ENCODE measurements at places on chromosomes 4 and X.

GRCh38 chrX:71098302-71098701 lies 2.7 kb downstream of the FOXO4 start:
- DNase-seq, result peak; percentile 57

DNA sequence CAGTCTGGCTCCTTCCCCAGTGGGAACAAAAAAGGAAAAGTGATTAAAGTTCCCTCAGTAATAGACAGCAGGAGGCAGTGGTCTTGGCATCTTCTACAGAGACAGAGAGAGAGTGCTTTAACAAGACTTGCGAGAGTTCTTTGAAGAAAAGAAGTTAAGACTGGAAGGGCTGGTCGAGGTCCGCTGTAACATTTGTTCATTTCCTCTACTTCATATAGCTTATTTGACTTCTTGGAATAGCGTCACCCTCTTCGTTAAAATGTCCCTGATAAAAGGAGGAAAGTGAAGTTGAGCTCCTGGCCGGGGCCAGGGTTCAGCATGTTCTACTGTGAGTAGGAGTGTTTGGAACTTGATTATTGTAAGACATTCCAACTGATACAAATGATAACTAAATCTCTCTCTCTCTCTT lies 179.8 kb downstream of the SLIT2 start:
- DNase-seq, result no peak

DNA sequence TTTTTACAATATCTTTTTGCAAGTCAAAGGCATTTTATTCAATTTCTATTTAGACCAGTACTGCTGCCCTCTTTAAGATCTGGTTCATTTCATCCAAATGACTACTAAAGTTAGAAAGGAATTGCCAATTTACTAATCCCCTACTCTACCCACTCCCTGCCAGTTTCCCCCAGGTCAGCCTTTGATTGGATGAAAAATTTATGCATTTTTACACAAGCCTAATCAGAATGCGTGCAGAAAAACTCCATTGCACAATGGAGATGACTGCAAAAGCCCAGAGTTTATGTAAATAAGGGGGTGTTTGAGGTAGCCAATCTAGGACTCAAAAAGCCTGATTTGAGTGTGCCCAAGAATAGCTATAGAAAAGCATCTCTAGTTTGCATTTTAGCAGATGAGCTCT lies 310.6 kb downstream of the PABPC4L start:
- no peak for DNase-seq

DNA sequence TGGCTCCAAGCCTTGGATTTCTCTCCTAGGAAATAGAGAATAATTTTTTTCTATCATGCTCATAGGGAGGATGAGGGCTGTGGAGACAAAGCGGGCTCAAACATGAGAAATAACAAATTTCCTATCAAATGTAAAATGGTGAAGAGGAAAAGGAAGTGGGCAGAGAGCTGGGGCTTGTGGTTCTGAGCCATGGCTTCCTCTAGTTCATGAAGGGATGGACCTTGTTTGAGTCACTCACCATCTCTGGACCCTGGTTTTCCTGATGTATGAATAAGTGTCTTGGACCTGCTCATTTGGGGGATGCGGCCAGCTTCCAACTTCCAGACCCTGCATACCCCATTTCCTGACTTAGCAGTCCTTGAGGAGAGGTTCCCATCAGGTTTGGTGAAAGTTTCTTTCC lies 63.0 kb downstream of the MSX1 start:
- DNase-seq, result no peak

- DNase-seq, result peak; percentile 6
Observed at GRCh38 chrX:149286940-149287349, 218.2 kb downstream of the IDS start.

DNA sequence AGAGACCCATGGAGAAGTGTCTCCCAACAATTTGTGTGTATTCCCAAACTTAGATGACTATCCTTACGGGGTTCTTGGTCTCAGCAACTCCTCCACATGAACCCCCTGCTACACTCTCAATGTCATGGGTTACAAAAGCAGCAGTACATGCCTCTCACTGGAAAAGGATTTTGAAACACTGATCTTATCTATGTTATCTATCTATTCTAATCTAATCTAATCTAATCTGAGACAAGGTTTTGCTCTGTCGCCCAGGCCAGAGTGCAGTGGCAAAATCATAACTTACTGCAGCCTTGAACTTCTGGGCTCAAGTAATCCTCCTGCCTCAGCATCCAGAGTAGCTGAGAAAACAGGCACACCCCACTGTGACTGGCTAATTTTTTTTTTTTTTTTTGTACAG lies 19.3 kb downstream of the TSPAN5 start:
- no peak for DNase-seq

- DNase-seq, result no peak
Observed at GRCh38 chr4:46648088-46648744, 258.3 kb upstream of the GABRA2 start.

GRCh38 chrX:112820364-112821268 lies 20.0 kb downstream of the AMOT start:
- DNase-seq, result no peak

DNA sequence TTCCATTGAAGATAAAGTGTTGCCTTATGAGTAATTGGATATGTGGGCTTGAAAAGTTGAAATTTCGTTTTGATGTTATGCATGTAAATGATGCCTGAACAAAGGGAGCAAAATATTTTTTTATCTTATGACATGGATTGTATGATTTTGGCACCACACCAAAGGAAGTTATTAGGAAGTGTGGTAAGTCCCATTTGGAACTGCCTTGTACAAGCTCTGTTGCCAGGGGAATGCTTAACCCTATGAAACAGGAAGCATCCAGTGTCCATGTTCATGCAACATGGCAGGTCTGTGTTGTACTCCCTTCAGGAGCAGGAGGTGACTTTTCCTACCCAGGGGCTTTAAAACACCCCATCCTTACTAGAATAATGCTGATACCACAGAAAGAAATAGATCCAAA lies 13.2 kb downstream of the SMPX start:
- DNase-seq, result no peak

GRCh38 chr4:4477391-4477790 lies 64.5 kb downstream of the STX18 start:
- DNase-seq, result no peak

- DNase-seq, result no peak
Observed at GRCh38 chr4:52837716-52838558, 24.2 kb upstream of the RASL11B start.

DNA sequence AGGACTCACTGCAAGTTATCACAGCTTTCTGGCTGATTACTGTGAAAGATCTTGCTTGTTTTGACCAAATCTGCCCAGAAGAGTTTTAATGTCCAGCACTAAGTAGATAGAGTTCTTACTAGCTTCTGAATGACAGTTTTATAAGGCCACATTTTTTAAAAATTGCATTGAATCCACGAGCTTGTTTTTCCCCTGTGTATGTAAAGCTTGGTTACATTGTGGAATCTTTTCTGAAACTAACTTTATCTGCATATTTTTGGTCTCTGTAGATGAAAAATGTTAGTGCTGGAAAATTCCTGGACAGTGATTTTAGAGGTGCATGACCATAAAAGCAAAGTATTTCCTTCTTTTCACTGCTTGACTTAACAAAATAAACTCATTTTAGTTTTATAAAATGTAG lies 650.3 kb upstream of the FAM241A start:
- no peak for DNase-seq

- no peak for DNase-seq
Observed at GRCh38 chr4:16133406-16133805, 49.6 kb upstream of the PROM1 start.

DNA sequence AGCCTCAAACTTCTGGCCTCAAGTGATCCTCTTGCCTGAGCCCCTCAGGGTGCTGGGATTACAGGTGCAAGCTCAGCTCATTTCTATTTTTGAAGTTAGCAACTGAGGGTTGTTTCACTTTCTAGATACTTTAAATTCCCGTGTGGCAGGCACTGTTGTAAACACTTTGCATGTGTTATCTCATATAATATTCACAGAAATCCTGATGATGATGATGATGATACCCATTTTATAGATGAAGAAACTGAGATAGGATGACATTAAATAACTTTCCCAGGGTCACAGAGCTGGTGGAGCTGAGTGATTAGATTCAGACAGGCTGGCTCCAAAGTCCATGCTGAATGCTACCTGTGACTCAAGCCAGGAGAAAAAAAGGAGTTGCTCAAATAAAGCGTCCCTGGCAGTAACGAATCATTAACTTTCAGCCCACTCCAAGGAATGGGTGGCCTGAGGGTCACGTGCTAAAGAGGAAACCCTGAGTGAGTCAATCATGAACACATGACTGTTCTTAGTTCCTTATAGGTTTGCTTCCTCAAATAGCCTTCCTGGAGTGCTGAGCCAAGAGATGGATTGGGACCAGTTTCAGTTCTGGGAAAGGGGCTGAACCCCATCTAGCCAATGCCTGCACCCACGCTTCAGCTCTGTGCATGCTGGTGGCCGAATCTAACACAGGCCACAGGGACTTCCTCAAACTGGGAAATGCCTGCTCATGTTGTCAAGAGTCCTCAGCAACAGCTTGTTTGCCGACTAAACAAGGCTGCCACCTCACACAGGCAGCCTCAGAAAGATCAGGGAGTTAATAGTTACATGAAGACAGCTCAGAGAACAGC lies 52.8 kb downstream of the RBM47 start:
- peak; percentile 4 for DNase-seq

DNA sequence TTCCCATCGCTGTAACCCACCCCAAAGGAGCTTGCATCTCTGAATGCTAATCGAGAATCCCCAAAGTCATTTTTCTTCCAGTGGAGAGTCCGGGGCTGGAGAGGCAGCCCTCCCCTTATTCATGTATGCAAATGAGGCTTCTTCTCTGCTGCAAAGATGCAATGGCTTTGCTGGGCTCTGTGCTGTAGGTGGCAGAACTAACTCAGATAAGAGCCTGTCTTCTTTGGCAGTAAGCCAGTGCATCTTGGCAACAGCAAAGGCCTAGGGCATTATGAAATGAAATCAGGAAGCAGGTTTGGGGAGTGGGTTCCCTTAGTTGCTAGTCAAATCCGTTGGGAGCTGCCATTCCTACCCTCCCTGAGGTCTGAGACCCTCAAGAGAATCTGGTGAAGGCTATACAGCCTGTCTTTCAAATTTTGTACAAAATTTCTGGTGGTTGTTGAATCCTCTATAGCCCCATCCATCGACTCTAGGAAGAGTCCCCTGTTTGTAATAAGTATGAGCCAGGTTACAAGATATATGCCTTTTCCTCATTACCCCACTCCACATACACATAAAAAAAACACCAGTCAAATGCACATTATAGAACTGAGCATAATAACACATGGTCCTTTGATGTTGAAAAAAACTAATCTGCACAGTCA lies 290.6 kb upstream of the TAPT1 start:
- DNase-seq, result no peak

DNA sequence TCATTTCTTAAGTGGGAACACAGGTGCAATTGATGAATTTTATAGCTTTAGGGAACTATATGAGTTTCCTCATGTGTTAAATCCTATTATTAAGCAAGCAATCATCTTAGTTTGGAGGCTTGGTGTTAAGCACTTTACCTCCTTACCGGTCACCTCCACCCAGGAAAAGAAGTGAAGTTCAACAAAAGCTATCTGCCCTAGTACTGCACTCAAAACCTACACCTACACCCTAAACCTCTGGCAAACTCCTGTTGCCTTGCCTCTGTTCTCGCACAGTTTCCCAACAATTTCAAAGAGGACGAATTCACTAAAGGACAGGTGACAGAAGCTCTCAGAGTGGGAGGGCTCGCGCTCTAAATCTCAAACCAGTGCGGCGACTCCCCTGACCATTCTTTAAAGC lies 85.7 kb upstream of the TENT5D start:
- no peak for DNase-seq

- DNase-seq, result no peak
Observed at GRCh38 chr4:75639124-75639695, 8.9 kb upstream of the CDKL2 start.

DNA sequence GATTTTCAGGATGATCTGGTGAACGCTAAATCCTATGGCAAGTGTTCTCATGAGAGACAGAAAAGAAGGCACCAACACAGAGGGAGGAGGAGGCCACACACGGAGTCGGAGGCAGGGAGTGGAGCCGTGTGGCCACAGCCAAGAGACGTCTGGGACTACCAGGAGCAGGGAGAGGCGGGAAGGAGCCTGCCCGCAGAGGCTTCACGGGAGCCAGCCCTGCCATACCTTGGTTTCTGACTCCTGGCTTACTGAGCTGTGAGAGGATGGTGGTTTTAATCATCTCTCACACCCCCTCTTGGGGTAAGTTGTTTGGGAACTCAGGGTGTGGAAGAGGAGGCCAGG lies 33.5 kb upstream of the GPR78 start:
- no peak for DNase-seq

GRCh38 chrX:12946838-12947544 lies 27.9 kb upstream of the TMSB4X start:
- peak; percentile 57 for DNase-seq

- no peak for DNase-seq
Observed at GRCh38 chrX:133258481-133258880, 40.3 kb upstream of the TFDP3 start.

DNA sequence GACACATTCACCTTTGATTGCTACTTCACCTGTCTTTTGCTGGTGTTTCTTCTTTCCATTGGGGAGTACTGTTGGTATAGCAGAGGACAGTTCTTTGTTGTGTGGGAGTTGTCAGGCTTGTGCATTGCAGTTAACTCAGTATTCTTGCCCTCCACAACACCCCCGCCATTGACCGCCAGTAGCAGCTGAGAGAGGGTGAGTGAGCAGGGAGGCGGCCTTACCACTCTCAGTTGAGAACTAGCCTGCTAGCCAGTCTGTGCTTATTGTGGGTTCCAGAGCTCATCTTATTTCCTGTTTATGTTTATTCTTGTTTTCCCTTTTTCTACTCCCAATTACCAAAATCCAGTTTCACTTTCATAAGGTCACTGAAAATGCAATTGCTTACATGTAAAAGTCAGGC lies 52.2 kb downstream of the STIM2 start:
- DNase-seq, result no peak

DNA sequence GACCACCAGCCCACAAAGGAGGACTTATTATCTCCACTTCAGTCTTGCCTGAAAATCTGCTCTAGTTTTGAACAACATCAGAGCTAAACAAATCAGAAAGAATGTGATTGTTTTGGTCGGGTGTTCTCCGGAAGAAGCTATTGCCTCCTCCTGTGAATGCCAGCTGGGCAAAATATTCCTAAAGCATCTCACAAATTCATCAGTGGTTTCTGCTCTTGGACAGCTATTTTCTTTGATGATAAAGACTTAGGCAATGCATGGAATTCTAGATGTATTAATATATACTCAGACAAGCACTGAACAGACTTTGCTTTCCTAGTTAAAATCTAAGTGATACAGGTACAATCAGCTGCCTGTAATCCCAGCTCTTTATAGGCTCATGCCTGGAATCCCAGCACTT lies 71.8 kb downstream of the ASMT start:
- no peak for DNase-seq

DNA sequence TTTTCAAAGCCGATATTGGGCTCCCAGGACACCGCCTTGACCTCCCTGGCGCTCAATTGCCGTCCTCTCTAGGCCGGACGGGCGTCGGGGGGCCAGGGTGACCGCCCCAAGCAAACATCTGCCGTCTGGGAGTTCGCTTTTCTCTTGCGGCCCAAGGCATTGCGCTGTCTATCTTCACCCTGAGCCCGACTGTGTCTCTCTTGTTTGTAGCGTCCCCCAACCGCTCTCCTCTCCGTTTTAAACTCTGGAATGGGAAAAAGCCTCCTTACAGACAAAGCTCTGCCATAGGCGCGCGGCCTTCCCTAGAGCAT lies 551 bp upstream of the ARX start:
- DNase-seq, result no peak

- DNase-seq, result no peak
Observed at GRCh38 chr4:108590776-108591175, 29.6 kb upstream of the RPL34 start.

- no peak for DNase-seq
Observed at GRCh38 chr4:1039493-1040343, 28.3 kb downstream of the FGFRL1 start.

GRCh38 chrX:142089193-142089592 lies 115.9 kb downstream of the MAGEC2 start:
- no peak for DNase-seq
